ENCODE measurements at places on chromosomes 3 and 15. TPM values are rescaled to one million over a fixed set of nuclear protein-coding genes. Genes with fewer than 3 reads are reported as not detected.

Gene MELTF
- total RNA-seq = 28.2 TPM

Gene TSPAN3
- 558 TPM for total RNA-seq

Gene ITPKA
- total RNA-seq = 0.16 TPM

Gene LIPC
- not detected for total RNA-seq

Gene ZKSCAN7
- 2.7 TPM for total RNA-seq

Gene AHSG
- total RNA-seq = not detected

DNA sequence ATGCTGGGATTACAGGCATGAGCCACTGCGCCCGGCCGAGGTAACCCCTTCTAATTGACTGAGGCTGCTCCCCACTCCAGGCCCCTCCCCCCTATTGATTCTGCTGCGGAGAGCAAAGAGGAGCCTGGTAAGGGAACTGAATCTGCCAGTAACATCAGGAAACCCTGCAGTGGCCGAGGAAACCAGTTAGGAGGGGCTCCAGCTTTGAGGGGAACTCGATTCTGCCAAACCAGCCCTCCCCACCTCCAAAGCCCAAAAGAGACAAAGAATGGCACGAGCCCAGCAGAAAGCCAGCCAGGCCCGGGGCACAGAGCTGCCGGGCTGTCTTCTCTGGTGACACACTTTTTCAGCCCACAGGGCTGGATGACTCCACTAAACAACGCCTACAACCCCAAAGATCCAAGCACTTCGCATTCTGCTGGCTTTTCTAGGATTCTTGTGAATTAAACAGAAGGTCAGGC, 15.0 kb upstream of the ACAD9 start:
- no peak for DNase-seq

- DNase-seq = peak; percentile 90
These were observed at the start of gene P3H2 for GRCh38 chr3:190120269-190121060. TSS of gene P3H2 (minus strand) at chr3:190120897. CDS start at chr3:190120731, 166 bp downstream.

DNA sequence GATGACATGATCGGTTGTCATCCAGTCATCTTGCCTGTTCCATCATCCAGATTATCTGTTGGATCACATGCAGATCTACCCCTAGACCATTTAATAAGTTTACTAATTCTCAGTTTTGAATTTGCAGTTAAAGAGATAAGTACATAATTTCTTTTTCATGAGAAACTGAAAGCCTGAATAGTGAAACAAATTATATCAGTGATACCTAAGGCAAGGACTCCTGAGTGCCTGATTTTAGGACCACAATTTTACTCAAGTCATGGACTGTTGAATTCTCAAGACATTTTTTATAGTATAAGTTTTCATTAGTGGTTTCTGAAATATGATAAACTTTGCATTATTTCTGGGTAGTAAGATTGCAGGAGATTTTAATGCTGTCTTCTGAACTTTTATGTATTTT, 13.2 kb downstream of the SIDT1 start:
- DNase-seq = no peak

DNA sequence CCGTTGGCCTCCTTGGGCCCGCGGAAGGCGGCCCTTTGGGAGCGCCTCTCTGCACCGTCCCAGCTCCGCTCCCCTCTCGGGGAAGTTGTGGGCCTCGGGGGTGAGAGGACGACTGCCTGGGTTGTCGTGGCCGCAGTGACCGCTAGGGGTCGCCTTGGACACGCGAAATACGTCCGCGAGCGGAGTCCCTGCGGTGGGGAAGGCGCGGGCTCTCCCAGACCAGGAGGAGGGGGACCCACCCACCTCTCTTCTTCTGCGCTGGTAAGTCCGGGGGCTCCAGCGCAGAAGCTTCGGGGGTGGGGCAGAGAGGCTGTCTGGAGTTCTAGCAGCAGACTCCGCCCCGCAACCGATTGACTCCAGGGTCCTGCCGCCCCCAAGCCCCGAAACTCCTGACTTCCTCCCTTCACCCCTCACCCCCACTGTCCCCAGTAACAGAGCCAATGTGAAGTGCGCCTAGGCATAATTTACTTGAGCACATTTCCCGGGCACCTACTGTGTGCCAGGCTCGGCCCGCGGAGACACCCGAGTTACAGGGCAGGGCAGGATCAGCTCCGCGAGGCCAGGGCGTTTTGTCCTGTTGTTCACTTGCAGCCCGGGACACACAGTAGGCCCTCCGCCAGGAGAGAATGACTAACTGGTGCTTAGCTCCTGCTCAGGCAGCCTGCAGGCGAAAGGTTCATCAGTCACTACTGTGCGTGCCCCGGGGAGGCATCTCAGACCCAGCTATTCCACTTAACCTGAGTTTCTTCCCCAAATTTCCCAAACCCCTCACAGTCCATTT, 32.8 kb downstream of the DNASE1L3 start:
- DNase-seq = peak; percentile 97

GRCh38 chr3:120341658-120342346, 7.4 kb downstream of the LRRC58 start:
- DNase-seq = no peak

- DNase-seq = no peak
These were observed 65.9 kb downstream of the BTD start for GRCh38 chr3:15667484-15667883.

- no peak for DNase-seq
These were observed 1.9 kb downstream of the TEX9 start for GRCh38 chr15:56367156-56367555.

- DNase-seq = no peak
These were observed 31.0 kb downstream of the ENTPD3 start for GRCh38 chr3:40417845-40418543.

DNA sequence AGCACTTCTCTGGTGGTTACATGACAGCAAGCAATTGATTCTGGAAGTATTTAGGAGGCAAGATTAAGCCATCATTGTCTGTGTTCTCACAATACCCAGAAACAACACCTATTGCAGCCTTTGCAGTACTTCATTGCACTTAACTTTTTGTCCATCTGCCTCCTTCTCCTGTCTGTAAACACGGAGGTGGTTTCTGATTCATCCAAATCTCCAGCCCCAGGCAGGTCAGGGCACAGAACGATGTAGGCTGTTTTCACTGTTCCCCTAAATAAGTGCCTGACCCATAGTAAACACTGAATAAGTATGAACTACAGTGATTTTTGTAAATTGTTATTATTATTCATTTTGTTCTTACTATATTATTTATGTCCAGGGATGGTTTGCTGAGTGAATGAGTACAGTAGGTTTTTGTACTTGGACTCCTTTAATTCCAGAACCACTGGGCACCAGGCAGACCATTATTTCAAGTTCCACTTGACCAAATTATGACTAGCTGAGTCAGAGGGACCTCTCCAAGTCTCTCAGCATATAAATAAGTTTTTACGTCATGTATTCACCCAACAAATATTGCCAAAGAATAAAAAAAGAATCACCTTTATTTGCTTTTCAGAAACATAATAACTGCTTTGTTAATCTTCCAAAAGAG, 283.3 kb upstream of the TRIM42 start:
- DNase-seq = no peak
